ENCODE measurements at places on chromosomes 3 and 15.

DNA sequence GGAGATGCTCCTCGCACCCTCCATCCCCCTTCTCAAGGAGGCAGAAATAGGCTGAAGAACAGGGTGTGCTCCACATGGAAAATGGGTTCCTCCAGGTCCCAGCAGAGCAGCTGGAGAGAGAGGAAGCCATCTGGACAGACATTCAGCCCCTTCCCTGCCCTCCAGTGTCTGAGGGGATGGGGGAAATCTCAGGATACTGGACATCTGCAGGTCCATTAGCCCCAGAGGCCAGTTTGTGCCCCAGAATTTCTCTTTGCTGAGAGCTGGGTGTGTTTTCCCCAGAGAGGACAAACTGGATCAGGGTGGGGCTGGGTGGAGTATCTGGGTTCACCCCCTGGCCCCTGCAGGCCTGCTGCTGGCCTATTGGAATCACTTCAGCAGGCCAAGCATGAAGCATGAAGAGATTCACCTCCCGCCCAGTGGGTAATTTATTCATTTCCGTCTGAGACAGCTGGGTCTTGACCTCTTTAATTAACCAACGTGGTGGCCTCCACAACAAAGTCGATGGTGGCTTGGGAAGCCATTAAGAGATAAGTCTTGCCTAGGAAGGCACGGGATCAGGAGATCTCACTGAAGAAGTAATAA lies 4.6 kb downstream of the FAM3D start:
- DNase-seq: no peak

- no peak for DNase-seq
These were observed 174.5 kb upstream of the LYSMD4 start for GRCh38 chr15:99907698-99908097.

- no peak for DNase-seq
These were observed 47.7 kb upstream of the CLDN18 start for GRCh38 chr3:137962251-137962650.

GRCh38 chr15:67472957-67473356 lies 48.0 kb upstream of the C15orf61 start:
- no peak for DNase-seq

DNA sequence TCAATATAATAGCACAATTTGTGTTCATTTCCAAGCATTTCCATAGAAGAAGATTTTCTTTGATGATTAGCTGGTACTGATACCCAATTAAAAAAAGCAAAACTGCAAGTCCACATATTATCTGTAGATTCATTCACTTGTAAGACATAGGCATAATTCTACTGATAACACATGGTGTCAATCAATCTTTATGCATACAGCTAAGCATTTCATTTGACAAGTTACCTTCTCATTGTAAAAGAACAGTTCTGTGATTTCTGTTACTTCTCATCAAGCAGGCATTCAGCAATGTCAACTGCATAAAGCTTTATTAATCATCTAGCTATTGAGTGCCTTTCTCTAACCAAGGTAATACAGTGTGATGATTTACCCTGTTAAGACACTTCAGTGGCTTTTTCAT lies 672.0 kb downstream of the PLOD2 start:
- no peak for DNase-seq

DNA sequence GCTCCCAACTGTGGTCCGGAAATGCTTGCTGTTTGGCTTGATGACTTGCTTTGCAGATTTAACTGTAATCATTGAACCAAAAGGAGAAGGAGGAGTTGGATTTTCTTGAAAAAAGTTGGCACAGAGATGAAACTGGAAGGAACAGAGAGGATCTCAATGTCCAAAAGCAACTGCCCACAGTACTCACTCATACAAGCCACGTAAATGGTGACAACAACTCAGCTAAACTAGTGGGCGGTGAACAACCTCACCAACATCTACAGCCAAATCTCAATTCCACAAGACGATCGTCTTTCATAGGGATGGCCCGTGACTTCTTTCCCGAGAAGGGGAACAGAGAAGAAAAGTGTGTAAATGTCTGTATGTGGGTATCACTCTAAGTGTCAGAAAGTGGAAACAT lies 48.1 kb downstream of the MYO5C start:
- no peak for DNase-seq

GRCh38 chr3:116018646-116019045 lies 395.3 kb downstream of the GAP43 start:
- no peak for DNase-seq

DNA sequence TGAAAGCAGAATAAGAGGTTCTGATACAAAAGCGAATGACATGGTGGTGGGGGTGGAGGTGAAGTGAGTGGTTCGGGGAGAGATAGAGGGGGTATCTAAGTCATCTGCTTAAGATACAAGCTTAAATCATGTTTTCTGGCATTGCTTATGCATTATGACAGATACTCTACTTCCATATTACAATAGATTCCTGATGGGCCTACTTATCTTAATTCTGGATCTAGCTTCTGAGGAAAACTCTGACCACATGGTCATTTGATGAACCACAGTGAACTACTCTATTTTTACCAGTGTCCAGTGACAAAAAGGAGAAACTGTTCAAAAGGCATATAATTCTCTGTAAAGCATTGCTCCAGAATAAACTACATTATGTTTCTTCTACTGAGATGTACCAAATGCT lies 673.7 kb upstream of the CCDC54 start:
- DNase-seq: no peak
